ENCODE measurements at places on chromosomes 5 and 9.

- no peak for DNase-seq
Observed at GRCh38 chr5:584216-584615, 27.9 kb upstream of the CEP72 start.

DNA sequence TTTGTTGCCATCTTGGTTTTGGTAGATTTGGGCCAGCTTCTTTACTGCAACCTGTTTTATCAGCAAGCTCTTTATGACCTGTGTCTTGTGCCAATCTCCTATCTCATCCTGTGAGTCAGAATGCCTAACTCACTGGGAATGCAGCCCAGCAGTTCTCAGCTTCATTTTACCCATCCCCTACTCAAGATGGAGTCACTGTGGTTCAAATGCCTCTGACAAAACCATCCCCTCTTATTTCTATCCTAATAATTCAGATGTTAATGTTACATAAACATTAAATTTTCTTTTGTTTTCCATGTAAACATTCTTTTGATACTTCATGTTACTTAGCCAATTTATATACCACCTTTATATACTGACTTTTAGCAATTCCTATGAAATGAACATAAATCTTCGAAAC is 746.3 kb downstream of the CDH18 start:
- no peak for DNase-seq

DNA sequence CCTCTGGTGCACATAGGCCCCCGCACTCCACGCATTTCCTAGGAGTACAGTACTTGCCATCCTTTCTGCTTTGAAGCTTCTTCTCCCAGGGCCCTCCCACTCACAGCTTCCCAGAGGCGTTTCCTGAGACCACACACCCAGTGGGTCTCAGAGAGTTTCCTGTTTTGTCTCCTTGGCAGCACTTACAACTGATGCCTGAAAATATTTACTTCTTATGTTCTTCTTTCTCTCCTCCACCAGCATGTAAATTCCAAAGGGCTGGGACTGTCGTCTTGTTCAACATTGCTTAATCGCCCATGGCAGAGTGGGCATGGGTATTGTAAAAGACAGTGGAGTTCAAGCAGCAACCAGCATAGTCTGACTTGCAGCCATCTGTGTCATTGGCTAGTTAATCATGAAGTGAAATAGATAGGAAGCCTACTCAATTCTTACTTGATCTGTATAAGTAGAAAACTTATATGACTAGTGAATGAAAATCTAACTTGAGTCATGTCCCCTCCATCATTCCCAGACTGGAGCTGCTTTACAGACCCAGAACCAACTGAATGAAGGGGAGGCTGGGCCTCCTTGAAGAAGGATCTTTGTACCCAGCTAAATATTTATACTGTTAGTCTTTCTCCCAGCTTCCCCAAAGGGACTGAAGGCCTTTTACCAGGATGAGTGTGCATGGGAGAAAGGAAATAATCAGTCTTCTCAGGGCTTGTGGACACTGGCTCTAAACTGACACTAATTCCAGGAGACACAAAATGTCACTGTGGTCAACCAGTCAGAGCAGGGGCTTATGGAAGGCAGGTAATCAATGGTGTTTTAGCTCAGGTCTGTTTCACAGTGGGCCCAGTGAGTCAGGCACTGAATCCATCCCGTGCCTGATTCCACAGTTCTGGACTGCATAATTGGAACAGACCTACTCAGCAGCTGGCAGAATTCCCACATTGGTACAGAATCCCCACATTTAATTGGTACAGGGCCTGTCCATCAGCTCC is 116.4 kb downstream of the SV2C start:
- DNase-seq, result no peak

DNA sequence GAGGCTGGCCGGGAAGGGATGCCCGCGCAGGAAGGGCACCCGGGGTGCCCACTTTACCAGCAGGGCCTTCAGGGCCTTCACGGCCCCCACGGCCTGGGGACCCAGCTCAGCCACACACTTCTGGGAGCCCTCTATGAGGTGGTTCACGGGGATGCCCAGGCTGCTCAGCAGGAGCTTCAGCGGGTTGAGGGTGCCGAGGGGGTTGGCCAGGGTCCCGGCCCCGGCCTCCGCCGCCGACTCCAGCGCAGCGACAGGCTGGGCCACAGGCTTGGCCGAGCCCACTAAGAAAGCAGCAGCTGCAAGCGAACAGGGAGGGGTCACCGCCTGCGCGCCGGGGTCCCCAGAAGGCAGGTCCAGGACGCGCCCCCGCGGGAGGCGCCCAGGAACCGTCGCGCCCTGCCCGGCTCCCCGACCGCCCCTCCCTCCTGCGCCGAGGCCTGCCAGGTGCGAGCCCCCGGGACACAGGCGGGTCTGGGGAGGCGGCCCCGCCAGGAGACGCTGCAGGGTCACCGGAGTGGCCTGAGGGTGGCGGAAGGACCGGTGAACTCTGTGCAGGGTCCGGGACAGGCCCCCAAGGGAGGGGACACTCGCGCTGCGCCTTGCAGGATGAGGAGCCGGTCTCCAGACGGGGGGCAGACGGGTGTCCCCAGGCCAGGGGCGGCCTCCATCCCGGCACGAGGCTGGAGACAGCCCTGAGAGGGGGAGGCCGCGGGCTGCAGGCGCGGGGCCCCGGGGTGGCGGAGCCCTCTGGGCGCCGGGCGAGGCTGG is 572 bp downstream of the SCGB3A1 start:
- DNase-seq, result no peak

DNA sequence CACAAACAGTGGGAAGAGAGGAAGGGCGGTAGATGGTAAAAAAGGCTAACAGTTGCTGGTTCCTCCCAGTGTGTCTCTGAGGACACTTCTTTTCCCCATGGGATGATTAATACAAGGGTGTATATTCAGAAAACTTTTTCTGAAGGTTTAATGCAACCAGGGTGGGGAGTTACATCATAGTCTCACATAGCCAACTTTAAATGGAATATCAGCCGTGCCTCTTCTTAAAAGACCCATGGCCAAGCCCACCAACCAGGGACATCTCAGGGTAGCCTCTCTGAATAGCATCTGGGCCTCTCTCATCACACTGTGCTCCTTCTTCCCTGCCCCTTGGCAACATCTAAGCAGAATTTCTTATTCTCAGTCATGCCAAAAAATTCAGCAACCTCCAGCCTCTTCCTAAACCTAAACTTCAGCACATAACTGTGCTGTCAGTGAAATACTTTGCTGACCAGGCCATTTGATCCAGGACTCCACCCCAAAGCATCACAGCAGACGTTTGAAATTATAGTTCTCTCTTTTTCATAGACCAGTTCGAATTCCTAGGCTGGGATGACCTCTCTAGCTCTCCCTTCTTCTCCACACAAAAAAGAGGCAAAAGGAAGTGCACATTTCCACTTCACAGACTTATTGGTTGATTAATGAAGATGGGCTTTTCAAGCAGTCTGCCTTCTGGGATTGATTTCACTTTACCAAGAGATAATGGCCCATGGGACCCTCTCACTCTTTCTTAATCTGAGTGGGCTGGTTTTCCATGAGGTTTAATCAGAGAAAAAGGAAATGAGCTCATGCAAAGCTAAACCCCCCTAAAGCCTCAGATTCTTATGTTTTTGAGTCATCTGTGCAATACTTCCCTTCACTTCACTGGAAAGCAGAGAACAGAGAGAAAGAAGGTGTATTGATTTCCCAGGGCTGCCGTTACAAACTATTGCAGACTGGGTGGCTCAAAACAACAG is 85.1 kb upstream of the RAI14 start:
- DNase-seq, result no peak

- no peak for DNase-seq
Observed at GRCh38 chr9:71364186-71364955, 242.9 kb upstream of the TRPM3 start.

GRCh38 chr5:103800741-103801495 is 238.3 kb upstream of the NUDT12 start:
- DNase-seq, result no peak

DNA sequence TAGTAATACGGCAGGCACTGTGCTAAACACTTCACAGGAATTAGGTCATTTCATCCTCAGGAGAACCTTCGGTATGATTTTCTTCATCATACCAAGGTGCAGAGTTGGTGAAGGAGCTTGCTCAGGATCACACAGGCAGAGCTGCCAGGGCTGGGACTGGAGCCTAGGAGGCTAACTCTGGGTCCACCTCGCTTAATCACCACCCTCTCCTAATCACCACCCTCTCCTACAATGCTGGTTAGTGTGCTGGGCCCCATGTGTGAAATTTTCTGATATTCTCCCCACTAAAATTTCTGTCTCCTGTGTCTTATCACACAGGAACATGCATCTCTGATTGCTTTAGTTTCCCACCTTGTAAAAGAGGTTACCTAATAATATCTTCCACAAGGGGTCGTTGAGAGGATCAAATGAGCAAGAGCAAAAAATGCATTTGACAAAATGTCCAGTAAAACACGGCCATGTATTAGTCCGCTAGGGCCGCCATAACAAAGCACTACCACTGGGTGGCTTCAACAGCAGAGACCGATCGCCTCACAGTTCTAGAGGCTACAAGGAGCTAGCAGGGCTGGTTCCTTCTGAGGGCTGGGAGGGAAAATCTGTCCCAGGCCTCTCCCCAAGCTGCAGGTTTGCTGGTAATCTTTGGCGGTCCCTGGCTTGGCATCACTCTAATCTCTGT is 128.2 kb upstream of the NFIB start:
- no peak for DNase-seq

DNA sequence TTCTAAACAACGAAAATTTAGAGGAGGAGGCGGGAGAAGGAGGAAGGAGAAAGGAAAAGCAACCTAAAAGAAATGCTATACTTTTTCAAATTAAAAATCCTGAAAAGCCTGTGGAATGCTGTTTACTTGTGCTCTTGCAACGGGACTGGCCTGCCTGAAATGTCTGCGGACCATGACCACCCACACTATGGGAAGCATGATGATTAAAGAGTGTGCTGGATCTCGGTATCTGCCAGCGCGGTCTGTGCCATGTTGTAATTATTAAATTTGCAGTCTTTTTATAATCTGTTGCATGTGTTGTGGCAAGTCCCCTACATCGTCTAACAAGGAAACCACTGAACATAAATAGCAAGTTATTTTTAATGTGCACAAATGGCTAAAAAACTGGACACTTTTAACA is 111.4 kb downstream of the FANCC start:
- no peak for DNase-seq

DNA sequence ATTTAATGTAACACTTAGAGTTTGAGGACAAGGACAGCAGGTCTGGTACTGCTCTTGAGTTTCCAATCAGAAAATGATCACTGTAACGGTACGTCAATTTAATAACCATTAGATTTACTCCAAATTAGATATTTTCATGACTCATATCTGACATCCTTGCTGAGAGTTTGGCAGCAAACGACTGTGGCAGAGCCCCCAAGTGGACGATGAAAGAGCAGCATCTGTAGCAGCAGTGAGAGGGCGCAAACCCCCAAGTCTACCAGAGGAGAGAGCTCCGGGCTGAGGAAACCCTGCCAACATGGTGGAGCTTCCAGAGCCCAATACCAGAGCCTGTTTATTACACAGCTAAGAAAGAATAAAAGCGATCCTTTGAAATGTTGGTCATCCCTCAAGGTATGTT is 73.2 kb upstream of the EPB41L4A start:
- DNase-seq, result peak; percentile 8

DNA sequence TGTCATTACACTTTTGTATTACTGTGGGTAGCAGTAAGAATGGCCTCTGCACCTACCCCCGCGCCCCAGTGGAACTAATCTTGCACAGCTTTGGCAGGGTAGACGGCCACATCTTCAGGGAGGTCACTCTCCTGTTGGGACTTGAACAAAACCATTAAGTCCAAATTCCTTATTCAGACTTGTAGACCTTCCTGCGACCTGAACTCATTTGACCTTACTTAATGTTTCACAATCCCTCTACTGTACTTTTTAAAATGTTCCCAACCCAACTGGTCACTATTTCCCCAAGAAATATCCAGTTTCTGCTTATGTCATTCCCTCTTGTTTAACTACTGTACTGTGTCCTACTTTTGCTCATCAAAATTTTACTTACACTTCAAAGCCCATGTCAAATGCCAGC is 5.3 kb upstream of the FAM120AOS start:
- DNase-seq, result no peak

DNA sequence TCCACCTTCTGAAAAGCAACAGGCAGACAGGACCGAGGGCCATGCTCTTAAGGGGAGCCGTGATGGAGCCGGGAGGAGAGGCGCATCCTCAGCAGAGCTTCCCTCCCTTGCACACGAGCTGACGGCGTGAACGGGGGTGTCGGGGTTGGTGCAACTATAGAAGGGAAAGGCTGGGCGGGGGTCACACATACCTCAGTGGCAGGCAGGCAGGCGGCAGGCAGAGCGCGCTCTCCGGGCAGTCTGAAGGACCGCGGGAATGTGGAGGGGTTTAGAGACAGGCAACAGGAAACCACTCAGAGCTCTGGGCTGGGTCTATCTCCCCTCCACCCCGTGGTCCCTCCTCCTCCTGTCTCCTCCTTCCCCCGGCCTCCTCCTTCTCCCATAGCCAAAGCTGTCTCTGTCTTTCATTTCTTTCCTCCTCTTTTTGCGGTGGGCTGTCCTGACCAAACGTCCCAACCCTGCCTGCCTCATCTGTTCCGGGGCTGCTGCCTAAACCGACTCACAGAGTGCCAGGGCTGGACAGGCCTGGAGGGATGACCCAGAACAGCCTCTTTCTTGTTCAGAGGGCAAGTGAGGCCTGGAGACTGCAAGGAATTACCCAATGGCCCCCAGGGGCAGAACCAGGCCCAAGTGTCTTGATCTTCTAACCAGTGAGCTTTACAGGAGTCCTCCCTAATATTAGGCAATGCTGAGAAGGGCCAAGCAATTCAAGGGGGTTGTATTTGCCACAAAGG is at the start of gene SPARC:
SPARC (minus strand) TSS at position 242 of the 734 bp plus-strand sequence. CDS start 10,727 bp downstream, outside the sequence.
- DNase-seq, result no peak

GRCh38 chr5:112948458-112948857 is 26.4 kb upstream of the REEP5 start:
- no peak for DNase-seq

Data from stimulated activated CD4-positive, alpha-beta T cell treated with anti-CD3 and anti-CD28 coated beads, Interleukin-2, amount 100 ng/mL, for 48 hours (primary cell).